ENCODE measurements at places on chromosomes 16 and 17.

DNA sequence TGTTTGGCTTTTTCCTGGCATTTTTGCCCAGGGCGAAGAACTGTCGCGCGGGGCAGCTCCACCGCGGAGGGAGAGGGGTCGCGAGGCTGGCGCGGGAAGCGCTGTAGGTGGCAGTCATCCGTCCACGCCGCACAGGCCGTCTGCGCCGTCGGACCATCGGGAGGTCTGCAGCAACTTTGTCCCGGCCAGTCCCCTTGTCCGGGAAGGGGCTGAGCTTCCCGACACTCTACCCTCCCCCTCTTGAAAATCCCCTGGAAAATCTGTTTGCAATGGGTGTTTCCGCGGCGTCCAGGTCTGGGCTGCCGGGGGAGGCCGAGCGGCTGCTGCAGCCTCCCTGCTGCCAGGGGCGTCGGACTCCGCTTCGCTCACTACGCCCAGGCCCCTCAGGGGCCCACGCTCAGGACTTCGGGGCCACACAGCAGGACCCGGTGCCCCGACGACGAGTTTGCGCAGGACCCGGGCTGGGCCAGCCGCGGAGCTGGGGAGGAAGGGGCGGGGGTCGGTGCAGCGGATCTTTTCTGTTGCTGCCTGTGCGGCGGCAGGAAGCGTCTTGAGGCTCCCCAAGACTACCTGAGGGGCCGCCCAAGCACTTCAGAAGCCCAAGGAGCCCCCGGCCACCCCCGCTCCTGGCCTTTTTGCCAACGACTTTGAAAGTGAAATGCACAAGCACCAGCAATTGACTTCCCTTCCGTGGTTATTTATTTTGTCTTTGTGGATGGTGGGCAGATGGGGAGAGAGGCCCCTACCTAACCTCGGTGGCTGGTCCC is 2.3 kb upstream of the CBX4 start:
- no peak for DNase-seq

- no peak for DNase-seq
These were observed 2.1 kb downstream of the SLC16A6 start for GRCh38 chr17:68288804-68289203.

GRCh38 chr16:66081775-66082366 is 284.6 kb upstream of the CDH5 start:
- no peak for DNase-seq

DNA sequence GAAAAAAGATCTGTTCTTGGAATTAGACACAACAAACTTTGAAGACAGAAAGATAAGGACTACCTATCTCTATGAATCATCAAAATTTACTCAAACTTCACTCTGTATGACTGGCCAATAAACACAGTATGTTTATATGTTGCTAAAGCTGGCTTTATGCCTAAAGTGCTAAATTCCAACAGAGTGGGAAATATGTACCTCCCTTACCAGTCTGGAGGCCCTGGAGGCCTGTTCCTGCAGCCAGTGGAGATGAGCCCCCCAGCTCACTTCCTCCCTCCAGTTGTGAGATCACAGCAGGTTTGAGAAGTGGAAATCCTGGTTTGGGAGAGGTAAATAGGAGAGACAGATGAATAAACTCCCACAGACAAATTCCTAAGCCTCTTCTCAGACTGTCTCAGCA is 9.0 kb downstream of the ZNF23 start:
- DNase-seq, result no peak

- no peak for DNase-seq
These were observed 11.7 kb downstream of the CACNG1 start for GRCh38 chr17:67055811-67056745.

DNA sequence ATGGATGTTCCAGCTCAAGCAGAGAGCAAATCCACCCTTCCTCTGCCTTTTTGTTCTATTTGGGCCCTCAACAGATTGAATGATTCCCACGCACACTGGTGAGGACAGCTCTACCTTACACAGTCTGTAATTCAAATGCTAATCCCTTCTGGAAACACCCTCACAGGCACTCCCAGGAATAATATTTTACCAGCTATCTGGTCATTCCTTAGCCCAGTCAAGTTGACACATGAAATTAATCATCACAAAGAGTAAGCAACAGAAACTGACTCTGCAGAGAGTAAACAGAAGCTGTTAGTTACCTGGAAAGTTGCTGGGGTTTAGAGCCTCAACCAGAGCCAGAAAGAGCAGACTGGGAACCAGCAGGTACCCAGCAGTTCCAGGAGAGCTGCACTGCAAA is 75.5 kb upstream of the MMP2 start:
- no peak for DNase-seq

DNA sequence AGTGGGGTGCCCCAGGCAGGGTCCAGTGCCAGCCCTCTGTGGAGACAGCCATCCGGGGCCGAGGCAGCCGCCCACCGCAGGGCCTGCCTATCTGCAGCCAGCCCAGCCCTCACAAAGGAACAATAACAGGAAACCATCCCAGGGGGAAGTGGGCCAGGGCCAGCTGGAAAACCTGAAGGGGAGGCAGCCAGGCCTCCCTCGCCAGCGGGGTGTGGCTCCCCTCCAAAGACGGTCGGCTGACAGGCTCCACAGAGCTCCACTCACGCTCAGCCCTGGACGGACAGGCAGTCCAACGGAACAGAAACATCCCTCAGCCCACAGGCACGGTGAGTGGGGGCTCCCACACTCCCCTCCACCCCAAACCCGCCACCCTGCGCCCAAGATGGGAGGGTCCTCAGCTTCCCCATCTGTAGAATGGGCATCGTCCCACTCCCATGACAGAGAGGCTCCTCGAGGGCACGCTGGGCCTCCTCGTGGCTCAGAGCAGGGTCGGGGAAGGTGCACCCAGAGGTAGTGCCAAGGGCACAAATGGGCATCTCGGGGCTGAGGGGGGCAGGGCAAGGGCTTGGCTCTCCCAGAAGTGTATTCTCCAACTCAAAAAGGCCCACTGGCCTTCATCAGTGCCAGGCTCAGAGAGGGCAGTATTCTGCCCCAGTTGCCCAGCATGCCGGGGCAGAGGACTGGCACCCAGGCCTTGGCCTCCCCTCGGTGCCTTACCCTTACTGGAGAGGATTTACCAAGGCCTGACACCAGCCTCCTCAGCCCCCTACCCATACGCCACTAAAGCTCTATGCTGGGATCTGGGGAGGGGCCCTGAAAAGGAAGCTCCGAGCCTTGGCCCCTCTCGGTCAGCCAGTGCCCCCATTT is at the start of gene CDH5:
Gene CDH5, plus strand, starts transcription at position 259 of the 867 bp plus-strand sequence. CDS start 12,647 bp downstream, outside the sequence.
- DNase-seq, result no peak

GRCh38 chr17:80260069-80260535 is 550 bp upstream of the RNF213 start:
- peak; percentile 91 for DNase-seq

DNA sequence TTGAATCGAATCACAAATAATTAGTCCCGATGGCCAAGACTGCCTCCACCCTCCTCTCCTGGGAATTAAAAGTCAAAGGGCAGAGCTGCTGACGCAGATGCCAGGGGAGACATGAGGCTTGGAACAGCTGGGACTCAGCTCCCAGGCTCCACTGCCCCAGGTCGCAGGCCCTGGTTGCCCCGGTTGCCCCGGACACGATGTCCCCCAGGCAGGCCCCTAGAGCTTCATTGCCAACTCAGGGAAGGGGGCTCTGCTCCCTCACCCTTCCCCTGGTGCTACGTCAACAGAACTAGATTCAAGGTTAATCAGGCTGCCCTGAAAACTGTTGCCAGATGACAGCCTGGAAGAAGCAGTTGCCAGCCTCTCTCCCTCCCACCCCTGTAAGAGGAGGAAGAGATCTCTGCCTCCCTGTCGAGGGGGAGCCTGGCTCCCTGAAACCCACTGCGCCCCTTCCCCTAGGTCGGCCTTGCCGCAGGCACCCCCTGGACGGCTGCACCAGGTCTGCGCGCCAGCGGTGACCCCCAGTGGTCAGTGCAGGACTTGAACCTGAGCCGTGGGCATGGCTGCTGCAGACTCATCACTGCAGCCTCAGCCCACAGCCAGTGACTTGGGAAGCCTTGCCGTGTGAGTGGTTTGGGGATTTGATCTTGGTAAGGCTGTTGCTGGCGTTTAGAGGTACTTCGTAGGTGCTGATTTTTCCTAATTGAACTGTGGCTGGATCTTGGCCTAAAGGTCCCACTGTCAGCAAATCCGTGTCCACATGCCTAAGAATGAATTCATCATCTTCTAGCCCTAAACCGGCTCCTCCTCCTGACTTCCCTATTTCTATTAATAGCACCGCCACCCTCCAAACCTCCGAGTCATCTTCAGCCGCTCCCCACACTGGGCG is 84.1 kb upstream of the TOB1 start:
- DNase-seq, result peak; percentile 27

DNA sequence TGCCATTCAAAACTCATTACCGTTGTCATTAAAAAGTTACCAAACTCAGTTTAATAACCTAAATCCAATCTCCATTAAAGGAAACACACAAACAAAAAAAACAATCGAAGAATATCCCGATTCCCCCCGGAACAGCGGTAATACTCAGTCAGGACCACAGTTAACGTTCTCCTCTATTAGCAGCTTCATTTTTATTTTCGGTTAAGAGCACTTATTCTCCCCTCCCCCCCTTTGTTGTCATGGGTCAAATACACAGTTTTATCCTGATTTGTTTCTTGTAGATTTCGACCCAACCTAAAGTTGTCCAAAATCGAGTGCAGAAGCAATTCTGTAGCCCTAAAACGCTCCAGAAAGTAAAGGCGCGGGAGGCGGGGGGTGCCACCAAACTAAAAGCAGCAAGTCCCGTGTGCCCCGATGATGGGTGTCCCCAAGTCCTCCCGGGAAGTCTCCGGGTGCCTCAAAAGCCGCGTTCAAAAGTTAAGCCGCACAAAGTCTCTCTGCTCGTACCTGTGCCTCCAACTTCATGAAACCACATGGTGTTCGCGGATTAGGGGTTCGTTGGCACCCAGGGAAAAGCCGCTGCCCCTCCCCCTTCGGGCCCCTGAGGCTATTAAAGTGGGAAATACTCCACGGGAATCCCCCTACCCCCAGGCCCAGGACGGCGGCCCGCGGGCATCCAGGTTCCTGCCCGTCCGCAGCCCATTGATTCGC is 996 bp downstream of the SUMO2 start:
- DNase-seq, result peak; percentile 55
